ENCODE measurements at places on chromosomes 16 and 17. TPM values are rescaled to one million over a fixed set of nuclear protein-coding genes. Genes with fewer than 3 reads are reported as not detected.

KRT12 gene
- total RNA-seq, result not detected

FMNL1 gene
- 51.2 TPM for total RNA-seq

PRR14 gene
- total RNA-seq, result 36.9 TPM

RPGRIP1L gene
- 5.5 TPM for total RNA-seq

ARL5C gene
- not detected for total RNA-seq

CCDC40 gene
- 7.9 TPM for total RNA-seq

GEMIN4 gene
- 19.2 TPM for total RNA-seq

GAS2L2 gene
- total RNA-seq, result 1.2 TPM

C17orf50 gene
- total RNA-seq, result not detected

KRTAP1-1 gene
- not detected for total RNA-seq

CAVIN1 gene
- total RNA-seq, result 681 TPM

DNAAF1 gene
- not detected for total RNA-seq

ATF7IP2 gene
- 7.4 TPM for total RNA-seq

WSCD1 gene
- total RNA-seq, result 3.9 TPM
